Thyroid gland (tissue), 4 donors: ENCODE measurements at places on chromosomes 6 and 20. TPM values are rescaled to one million over a fixed set of nuclear protein-coding genes. Genes with fewer than 3 reads are reported as not detected.
A peak's percentile ranks its signal among the peaks of the same experiment; 100 is the strongest.

- H3K27ac ChIP-seq = no peak overlapping the region
- H3K4me1 ChIP-seq = peaks cover 20% of the 10 kb centered on the region
- no peaks in the 10 kb centered on the region for H3K36me3 ChIP-seq
- H3K4me3 ChIP-seq = no peak overlapping the region
These were observed 61.8 kb downstream of the GCNT2 start for GRCh38 chr6:10582774-10583508.

- H3K4me3 ChIP-seq = no peak overlapping the region
- DNase-seq = no peak
These were observed 90.9 kb upstream of the PREP start for GRCh38 chr6:105493736-105494135.

GRCh38 chr6:39425346-39426072 is 103.0 kb upstream of the KCNK16 start:
- H3K27me3 ChIP-seq = no peaks in the 10 kb centered on the region
- DNase-seq = no peak
- H3K27ac ChIP-seq = no peak overlapping the region
- H3K36me3 ChIP-seq = no peaks in the 10 kb centered on the region
- no peak overlapping the region for H3K4me3 ChIP-seq

C6orf58 gene
- not detected for total RNA-seq

DNA sequence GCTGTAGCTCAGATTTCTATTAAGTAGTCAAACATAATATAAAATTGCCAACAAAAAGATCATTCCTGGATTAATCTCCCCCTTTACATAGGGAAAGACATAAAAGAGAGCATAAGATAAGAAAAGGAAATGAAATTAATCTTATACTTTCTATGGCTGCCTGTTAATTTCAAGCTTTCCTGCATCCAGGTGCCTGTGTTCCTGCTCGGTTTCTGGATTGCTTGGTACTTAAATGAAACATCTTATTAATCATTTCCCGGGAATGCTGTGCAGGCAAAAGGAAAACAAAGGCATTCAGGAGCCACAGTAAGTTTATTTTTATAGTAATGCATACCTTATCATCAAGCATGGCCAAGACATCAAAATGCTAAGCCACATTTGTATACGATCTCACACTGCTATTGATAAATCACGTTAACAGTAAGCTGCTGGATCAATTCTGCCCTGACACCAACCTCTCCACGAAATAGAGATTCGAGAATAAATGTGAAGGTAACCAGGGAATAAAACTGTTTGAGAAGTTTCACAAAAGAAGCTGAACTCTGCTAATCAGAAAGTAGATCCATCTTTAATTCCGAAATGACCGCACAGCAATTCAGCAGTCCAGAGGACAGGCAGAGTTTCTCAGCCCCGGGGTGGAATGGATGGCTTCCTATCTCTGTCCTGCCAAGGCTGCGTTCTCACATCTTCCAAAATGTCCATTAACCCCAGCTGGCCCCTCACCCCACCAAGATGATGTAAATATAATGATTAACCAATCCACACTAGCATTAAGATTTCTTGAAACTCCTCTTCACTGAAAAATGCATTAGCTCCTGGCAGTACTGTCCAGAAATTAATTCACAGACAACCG is 32.6 kb upstream of the APCDD1L start:
- H3K27me3 ChIP-seq = no peaks in the 10 kb centered on the region
- H3K36me3 ChIP-seq = no peaks in the 10 kb centered on the region
- no peak for DNase-seq
- no peak overlapping the region for H3K27ac ChIP-seq
- H3K4me1 ChIP-seq = no peaks in the 10 kb centered on the region
- H3K4me3 ChIP-seq = no peak overlapping the region

DNA sequence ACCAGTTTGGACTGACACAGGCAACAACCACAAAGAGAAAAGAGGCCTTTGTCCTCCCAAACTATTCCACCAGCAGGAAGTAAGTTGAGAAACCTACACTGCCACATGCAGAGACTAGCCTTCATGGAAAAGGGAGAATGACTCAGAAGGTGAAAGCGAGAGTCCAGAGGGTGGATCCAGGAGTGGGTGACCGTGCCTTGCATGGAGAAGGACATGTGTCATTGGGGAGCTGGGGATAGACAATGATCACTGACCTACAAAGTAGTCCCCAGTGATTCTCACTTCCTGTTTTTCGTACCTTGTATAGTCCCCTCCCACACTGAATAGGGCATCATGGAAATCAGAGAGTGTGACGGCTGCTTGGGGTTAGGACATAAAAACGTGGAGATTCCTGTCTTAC is 91.9 kb downstream of the MYLK4 start:
- H3K4me1 ChIP-seq = no peaks in the 10 kb centered on the region
- no peak for DNase-seq

DNA sequence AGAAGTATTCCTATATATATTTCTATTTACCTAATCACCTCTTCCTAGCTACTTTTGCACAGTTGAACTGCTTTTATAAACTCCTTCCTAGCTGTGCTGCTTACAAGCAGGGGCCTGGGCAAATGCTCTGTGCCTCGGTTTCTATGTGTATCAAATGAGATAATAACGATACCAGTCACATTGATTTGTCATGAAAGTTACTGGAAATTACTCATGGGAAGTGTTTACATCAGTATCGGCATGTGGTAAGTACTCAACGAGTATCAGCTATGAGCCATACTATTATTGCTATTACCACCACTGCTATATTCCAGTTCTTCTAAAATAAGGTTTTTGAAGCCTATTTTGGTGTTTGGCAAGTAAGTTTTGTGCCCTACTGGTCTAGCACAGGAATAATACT is 4.9 kb downstream of the LAMA4 start:
- peak overlapping the region; percentile 27 for H3K27ac ChIP-seq
- H3K27me3 ChIP-seq = no peaks in the 10 kb centered on the region
- H3K36me3 ChIP-seq = no peaks in the 10 kb centered on the region
- no peak for DNase-seq
- peaks cover 4% of the 10 kb centered on the region for H3K4me1 ChIP-seq

PSMB9 gene
- 9.1 TPM for total RNA-seq

GRCh38 chr20:32678948-32679347 is 5.2 kb upstream of the C20orf203 start:
- DNase-seq = peak; percentile 44
- no peaks in the 10 kb centered on the region for H3K4me1 ChIP-seq
- no peak overlapping the region for H3K27ac ChIP-seq
- no peak overlapping the region for H3K4me3 ChIP-seq

PTGIS gene
- 4.4 TPM for total RNA-seq

DNA sequence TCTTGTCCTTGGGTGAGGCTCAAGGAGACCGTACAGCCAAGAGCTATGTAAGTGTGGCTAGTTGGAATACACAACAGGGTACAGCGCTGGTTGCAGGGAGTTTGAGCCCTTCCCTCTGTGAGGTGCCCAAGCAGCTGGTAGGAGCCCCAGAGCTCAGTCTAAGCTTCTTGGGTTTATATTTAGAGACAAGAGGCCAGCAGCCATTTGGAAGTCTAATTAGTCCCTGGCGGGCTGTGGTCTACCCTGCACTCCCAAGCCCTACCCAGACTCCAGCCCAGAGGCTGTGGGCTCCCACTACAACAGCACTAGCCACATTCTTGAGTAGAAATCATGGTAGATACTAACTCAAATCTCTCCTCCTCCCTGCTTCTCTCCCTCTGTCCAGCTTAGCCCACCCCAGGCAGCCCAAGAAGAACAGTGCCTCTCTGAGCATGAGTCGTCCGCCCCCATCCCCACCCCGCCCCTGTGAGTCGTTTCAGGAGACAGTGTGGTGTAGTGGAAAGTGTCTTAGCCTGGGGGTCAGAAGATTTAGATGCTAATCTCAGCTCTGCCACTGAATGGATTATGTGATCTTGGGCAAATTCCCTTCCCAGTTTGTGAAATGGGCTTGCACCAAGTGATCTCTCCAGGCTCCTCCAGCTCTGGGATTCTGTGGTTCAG is 37.8 kb downstream of the EIF2S2 start:
- peaks cover 20% of the 10 kb centered on the region for H3K36me3 ChIP-seq
- no peak for DNase-seq
- H3K27ac ChIP-seq = no peak overlapping the region
- peaks cover 10% of the 10 kb centered on the region for H3K4me1 ChIP-seq
- no peaks in the 10 kb centered on the region for H3K27me3 ChIP-seq

DNA sequence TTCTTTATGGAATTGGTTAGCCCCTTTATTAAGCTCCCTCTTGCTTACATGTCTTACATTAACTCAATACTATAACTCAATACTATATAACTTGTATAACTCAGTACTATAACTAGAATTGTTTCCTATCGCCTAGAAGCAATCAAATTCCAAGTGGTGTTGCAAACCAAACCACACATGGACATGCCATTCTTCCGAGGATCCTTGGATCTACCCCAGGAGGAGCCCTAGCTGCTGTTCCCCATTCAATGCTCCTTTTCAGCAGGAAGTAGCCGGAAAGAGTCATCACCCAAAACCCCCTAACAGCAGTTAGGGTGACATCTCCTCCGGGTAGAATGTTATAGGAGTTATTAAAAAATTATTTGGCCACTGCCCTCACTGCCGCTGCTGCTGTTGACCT is 40.5 kb downstream of the PLN start:
- no peaks in the 10 kb centered on the region for H3K4me1 ChIP-seq
- no peak overlapping the region for H3K27ac ChIP-seq
- H3K27me3 ChIP-seq = no peaks in the 10 kb centered on the region
- no peak for DNase-seq

VNN1 gene
- total RNA-seq = 0.73 TPM

DNA sequence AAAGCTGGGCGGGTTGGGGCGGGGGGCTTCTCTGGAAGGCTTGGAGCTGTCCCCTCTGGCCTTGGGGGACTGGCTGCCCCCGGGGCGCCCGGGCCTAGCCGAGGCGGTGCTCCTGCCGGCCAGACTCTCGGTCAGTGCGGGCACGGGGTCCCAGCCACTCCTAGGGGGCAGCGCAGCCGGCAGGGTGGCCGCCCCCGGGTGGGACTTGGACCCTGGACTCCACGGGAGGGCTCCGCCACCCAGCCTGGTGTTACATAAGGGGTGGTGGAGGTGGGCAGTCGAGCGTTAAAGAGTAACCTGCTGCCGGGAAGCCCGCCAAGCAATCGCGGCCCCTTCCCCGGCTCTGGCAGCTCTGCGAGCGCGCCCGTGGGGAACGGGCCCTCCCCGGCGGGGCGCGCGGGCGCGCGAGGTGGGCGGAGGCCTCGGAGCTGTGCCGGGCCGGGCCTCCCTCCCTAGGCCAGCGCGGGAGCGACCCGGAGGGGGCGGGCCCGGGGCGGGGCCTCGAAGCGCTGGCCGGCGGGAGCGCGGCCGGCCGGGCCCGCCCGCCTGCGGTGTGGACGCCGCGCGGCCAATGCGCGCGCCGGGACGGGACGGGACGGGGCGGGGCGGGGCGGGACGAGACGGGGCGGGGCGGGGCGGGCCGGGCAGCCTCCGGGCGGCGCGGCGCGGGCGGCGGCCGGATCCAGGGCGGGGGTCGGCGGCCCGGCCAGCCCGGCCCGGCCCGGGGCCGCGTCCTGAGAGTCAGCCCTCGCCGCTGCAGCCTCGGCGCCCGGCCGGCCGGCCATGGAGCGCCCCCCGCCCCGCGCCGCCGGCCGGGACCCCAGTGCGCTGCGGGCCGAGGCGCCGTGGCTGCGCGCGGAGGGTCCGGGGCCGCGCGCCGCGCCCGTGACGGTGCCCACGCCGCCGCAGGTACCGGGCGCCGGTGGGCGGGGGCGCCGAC is at the start of gene SLC2A4RG:
Gene SLC2A4RG, plus strand, starts transcription at position 647 of the 940 bp plus-strand sequence. Its CDS starts 137 bp downstream, at position 784.
- H3K27me3 ChIP-seq = no peaks in the 10 kb centered on the region
- H3K27ac ChIP-seq = peak within 1 kb of the TSS; percentile 94
- peaks cover 19% of the 10 kb centered on the region for H3K4me1 ChIP-seq
- H3K4me3 ChIP-seq = peak within 1 kb of the TSS; percentile 39
- peaks cover 29% of the 10 kb centered on the region for H3K36me3 ChIP-seq
- DNase-seq = peak; percentile 84

- no peak overlapping the region for H3K27ac ChIP-seq
- H3K36me3 ChIP-seq = no peaks in the 10 kb centered on the region
- no peak for DNase-seq
- H3K27me3 ChIP-seq = no peaks in the 10 kb centered on the region
- H3K4me3 ChIP-seq = no peak overlapping the region
These were observed 100.5 kb downstream of the TBX18 start for GRCh38 chr6:84663866-84664265.

DNA sequence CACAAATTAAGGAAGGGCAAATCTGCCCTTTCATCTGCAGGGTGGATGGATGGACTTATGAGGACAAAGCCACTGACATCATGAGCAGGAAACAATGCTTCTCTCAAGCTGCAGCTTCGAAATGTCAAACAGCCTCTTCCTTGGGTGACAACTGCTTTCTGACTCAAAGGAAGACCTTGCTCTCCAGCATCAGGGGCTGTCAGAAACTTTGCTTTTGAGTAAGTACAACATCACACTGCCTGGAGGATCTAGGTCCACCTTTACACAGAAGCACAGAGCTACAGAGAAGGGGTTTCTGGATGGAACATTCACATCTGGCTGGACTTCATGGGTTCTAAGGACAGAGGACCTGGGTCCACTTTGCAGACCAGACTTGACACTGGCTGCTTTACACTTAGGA is 5.9 kb downstream of the CST1 start:
- H3K27ac ChIP-seq = no peak overlapping the region
- H3K36me3 ChIP-seq = no peaks in the 10 kb centered on the region
- H3K27me3 ChIP-seq = no peaks in the 10 kb centered on the region
- no peak overlapping the region for H3K4me3 ChIP-seq

DNA sequence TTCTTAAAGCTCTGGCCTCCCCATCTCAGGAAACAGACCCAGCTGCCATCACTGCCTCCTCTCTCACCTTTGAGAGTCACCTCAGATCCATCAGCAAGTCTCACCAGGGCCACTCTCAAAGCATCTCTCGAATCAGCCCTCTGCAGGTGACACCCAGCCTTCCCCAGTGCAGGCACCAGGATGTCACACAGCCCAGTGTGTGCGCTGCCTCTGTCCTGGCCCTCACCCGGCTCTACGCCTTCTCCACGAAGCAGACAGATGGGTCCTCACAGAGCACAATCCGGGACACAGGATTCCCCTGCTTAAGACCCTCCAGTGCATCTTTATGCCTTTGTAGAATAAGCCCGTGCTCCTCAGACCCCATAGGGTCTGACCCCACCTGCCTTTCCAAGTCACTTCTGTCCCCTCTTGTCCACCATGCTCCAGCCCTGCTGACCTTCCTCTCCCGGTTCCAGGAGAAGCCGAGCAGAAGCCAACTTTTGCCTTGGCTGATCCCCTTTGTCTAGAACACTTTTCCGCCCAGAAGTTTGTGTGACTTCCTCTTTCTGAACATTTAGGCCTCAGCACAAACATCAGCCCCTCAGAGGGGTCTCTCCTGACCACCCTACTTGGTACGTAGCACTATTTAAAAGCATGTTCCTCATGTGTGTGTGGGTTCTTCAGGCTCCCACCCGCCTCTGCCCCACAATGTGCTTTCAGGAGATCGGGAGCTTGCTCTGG is 60.2 kb downstream of the PSMG4 start:
- no peaks in the 10 kb centered on the region for H3K36me3 ChIP-seq
- no peak overlapping the region for H3K27ac ChIP-seq
- no peaks in the 10 kb centered on the region for H3K4me1 ChIP-seq
- DNase-seq = no peak

GRCh38 chr6:54192993-54193392 is 81.8 kb downstream of the MLIP start:
- no peak for DNase-seq
- no peak overlapping the region for H3K4me3 ChIP-seq
- no peaks in the 10 kb centered on the region for H3K36me3 ChIP-seq
- peaks cover 10% of the 10 kb centered on the region for H3K4me1 ChIP-seq
- no peak overlapping the region for H3K27ac ChIP-seq

- no peaks in the 10 kb centered on the region for H3K36me3 ChIP-seq
- H3K4me3 ChIP-seq = no peak overlapping the region
- H3K4me1 ChIP-seq = no peaks in the 10 kb centered on the region
- H3K27ac ChIP-seq = no peak overlapping the region
- no peaks in the 10 kb centered on the region for H3K27me3 ChIP-seq
These were observed 101.1 kb downstream of the MAP3K7 start for GRCh38 chr6:90485635-90486277.

BIRC7 gene
- not detected for total RNA-seq

GSTA3 gene
- not detected for total RNA-seq

SMLR1 gene
- total RNA-seq = not detected
